ENCODE measurements at places on chromosomes 12 and 14.

DNA sequence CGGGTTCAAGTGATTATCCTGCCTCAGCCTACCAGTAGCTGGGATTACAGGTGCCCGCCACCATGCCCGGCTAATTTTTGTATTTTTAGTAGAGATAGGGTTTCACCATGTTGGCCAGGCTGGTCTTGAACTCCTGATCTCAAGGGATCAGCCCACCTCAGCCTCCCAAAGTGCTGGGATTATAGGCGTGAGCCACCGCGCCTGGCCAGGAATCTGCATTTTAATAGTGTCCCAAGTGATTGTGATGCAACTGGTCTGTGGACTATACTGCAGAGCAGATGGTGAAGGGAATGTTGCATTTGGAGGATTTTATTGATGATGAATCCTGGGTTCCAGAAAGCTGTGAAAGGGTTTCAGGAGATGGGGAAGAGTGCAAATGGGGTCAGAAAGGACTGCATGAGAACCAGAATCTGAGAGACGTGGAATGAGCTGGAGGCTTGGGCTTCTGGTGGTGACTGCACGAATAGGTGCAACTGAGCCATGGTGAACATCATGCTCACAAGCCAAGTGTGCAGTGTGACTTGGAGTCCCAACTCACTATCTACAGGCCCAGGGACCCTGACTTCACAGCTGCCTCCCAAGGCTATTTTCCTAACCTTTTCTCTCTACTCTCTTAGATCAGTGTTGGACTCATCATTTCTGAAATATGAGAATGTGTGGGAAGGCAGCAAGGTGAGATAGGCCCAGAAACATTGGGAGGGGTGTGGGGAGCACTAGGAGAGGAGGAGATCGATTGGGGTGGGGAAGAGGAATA, 4.5 kb downstream of the RPS26 start:
- DNase-seq: no peak

DNA sequence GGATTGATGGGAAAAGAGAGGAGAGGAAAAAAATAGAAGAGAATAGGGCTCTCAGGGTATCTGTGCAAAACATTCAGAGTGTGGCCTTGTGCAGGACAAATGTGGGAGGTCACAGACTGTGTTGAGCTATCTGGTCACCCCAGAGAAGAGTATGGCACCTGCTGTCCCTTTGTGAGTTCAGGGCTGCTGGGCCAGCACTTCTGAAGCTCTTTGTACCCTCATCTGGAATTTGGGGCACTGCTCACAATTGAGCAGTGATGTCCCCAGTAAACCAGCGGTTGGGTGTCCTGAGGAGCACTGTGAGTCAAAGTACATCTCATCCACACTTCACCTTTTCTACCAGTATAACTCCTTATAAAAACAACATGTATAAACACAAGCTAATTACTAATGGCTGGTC, 2.6 kb upstream of the KRT81 start:
- DNase-seq: no peak

DNA sequence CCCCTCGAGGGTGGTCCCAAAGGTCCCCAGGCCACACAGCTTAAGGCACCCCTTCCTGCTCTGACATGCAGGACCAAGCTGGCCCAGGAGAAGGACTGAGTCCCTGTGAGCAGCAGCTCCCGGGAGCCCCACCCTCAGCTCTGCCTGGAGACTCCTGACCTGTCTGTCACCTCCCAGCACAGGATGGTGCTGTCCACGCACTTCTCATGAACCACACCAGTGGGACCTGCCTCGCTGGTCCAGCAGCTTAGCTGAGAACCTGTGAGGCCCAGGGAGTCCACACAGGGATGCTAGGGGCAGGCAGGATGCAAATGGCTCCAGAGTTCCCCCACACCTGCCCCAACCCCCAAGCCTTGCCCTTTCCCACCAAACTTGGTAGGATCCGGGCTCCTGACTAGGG, 27.7 kb downstream of the CCDC85C start:
- DNase-seq: no peak

DNA sequence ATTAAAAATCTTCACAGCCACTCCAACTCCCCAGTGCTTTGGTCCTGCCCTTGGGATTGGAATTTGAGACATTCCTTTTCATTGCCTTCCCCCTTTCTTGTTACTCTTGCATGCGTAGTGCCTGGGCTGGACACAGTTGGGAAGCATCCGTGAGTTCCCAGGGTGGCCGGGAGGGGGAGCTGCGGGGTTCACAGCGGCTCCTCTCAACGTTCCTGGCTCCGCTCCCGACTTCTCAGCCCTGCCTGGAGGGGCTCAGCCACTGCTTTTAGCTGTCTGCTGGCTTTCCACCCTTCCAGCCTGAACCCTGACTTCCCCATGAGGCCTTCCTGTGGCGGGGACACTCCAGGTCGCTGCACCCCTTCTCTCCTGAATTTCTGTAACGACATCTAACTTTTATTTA, 3.2 kb downstream of the TEX52 start:
- DNase-seq: no peak

DNA sequence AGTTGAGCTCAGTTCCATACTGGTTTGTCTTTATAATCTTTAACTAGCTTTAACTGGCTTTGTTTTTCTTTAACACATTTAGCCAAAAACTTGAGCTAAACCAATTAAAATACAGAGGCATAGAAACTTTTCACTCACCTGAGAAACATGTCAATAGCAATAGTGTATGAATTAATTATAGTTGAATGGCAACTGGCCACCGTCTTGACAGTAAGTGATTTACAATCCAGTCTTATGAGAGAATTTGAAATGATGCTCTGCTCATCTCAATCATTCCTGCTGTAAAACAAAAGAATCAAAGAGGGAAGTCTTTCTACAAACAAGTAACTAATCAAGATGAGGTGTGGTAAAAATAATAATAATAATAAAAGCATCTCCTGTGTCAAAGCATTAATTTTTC, 86.6 kb upstream of the AMIGO2 start:
- DNase-seq: no peak

DNA sequence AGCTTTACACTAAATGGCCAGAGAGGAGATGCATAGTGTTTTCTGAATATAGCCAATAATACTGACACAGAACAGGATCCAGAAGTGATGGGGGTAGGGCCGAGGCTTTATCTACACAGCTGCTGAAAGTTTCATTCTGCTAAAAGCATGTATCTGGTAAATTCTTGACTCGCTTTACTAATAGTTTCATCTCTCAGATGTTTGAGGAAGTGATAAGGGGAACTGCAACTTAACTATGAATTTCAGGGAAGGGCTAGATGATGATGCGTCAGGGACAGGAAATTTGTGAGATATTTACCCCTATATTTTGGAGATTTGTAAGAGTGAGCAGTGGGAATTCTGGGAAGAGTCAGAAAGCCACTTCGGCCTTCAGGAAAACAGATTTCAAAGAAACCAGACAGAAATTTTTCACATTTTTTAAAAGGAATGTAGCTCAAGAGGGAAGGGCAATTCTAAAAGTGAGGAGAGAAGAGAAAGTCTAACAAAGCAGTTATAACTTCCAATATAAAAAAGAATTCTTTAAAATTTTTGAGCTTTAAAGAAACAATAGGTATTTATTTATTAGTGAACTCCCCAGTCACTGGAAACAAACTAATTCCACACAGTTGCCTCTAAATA, 243.1 kb downstream of the BCAT1 start:
- no peak for DNase-seq

- no peak for DNase-seq
These were observed 81.0 kb downstream of the PTPRR start for GRCh38 chr12:70839544-70839943.

DNA sequence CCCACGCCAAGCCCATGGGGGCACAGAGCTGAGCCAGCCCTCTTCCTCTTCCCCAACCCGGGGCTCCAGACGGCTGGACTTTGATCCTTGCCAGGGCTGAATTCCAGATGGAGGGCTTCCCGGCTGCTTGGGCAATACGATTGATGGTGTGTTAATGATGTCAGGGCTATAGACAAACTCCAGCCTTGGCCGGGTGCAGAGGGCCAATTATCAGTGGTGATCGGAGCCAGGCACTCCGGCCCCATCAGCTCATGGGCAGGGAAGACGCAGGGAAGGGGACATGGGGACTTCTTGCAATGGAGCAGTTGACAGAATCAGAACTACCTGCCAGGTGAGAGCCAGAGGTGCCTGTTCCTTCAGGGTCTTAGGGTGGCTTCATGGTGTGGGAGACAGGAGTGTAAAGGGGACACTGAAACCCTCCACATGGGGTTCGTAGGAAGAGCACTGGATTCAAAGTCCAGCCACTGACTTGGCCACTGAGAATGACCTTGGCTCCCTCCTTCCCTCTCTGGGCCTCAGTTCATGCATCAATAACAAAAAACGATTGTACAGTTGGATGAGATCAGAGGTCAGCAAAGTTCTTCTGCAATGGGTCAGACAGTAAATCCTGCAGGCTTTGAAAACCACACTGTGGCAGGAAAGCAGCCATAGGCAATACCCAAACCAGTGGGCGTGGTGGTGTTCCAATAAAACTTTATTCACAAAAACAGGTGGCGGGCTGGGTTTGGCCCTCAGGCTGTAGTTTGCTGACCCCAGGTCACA, 333.7 kb downstream of the MED13L start:
- DNase-seq: no peak

DNA sequence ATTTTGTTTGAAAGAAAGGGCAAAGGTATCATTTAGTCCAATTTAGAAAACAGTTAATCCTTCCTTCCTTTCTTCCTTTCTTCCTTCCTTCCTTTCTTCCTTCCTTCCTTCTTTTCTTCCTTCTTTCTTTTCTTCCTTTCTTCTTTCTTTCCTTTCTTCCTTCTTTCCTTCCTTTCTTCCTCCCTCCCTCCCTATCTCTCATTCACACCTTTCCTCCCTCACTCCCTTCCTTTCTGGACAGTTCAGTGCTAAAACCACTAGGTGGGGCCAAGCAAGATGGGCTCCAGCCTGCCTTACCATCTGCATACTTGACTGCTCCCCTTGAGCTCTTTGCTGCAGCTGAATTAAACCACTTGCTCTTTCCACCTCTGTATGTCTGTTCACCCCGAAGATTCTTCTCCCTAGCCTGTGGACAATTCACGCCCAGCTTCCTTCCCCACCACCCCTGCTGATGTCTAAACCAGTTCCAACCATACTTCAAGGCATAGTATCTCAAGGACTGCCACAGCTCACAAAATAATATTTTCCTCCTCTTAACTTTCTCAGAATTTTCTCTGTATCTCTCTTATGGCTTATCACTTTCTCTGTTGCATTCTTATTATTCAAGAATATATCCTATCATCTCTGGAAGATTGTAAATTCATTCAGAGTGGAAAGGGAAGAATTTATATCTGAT, 78.0 kb downstream of the DBX2 start:
- peak; percentile 31 for DNase-seq

GRCh38 chr14:73754911-73755360, 40.8 kb upstream of the PNMA1 start:
- DNase-seq: no peak

DNA sequence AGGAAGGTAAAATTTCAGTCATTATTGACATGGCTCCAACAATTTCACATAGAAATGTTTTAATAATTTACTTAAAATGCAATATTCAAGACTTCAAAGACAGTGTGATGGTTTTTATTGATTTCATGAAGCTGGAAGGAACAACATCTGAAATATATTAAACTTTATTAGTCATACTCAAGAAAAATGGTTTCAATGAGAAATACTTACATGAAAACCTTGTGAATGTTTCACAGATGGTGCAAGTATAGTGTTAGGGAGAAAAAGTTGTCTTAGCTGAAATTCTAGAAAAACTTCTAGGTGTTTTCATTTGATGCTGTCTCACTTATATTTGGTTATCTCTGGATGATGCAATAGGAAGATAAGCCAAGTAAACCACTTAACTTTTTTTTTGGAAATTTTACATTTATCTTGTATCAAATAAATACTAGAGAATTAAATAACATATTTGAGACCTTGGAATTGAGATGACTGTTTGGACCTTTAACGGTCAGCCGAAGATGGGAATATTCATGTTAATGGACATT, 65.5 kb downstream of the PELI2 start:
- no peak for DNase-seq

DNA sequence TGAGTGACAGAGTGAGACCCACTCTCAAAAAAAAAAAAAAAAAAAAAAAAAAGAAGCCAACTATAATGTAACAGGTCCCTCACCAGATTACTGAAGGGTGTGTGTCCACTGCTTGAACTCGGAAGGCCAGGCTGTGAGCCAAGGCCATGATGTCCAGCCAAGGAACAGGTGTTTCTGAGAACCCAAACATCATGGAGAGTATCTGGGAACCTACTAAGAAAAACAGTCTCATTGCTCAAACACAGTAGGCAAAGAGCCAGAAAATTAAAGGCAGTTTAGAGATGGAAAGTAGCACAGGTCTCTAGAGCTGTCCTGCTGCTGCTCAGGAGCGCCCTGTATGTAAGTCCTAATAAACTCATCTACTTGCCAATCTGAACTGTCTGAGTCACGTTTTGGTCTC, 12.5 kb upstream of the MAP4K5 start:
- no peak for DNase-seq

DNA sequence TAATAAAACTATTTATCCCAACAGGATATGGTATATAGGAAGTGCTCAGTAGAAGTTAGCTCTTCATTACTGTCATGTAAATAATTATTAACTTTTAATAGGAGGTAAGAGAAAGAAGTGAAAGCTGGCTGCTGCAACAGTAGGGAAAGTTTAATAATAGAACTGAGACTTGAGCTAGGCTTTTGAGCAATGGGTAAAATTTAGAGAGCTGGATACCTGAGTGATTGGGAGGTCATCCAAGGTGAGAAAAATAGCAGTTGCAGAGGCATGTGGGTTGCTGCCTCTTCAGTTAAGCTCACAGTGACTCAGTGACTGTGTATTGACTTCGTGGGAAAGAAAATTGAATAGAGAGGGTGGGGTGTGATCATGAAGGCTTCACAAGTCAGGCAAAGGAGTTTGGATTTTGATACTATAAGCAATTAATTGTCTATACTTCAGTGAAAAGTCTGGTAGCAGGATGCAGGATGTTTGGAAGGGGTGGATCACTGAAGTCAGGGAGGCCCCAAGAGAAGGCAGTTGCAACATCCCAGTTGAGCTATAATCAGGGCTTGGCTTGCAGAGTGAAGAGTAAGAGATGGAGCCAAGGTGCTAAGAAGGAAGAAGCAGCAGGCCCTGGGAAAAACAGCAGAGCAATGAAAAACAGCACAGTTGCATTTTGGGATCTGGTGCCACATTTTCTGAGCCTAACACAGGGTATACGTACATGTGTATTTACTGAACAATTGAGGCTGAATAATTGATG, 172.0 kb upstream of the FRMD6 start:
- no peak for DNase-seq

- no peak for DNase-seq
These were observed 16.1 kb downstream of the CLSTN3 start for GRCh38 chr12:7146228-7146627.

DNA sequence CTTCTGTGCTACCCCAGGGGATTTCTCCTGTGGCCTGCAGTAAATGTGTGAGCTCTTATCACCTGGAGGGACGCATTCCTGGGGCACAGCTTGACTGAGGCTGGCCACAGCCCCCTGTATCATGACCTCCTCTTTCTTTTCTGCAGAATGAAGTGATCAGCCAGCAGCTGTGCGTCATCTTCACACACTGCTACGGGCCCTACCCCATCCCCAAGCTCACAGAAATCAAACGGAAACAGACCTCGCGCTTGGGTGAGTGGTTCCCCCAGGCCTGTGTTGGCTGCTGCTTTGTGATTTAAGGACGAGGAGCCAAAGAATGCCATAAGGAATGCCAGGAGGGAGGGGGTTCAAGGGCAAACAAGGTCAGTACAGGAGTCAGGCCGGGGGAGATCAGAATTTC, 50.5 kb upstream of the PWP1 start:
- DNase-seq: no peak

GRCh38 chr12:53217931-53218307, 10.9 kb upstream of the ITGB7 start:
- no peak for DNase-seq

- DNase-seq: no peak
These were observed 70.5 kb downstream of the TMEM260 start for GRCh38 chr14:56650048-56650447.

GRCh38 chr12:68497702-68498101, 113.0 kb upstream of the RAP1B start:
- no peak for DNase-seq

Data from Jurkat, Clone E6-1 (cell line).